Sigmoid colon (tissue), 7 donors: ENCODE measurements at places on chromosomes 5 and 9. TPM values are rescaled to one million over a fixed set of nuclear protein-coding genes. Genes with fewer than 3 reads are reported as not detected.
A peak's percentile ranks its signal among the peaks of the same experiment; 100 is the strongest.

DNA sequence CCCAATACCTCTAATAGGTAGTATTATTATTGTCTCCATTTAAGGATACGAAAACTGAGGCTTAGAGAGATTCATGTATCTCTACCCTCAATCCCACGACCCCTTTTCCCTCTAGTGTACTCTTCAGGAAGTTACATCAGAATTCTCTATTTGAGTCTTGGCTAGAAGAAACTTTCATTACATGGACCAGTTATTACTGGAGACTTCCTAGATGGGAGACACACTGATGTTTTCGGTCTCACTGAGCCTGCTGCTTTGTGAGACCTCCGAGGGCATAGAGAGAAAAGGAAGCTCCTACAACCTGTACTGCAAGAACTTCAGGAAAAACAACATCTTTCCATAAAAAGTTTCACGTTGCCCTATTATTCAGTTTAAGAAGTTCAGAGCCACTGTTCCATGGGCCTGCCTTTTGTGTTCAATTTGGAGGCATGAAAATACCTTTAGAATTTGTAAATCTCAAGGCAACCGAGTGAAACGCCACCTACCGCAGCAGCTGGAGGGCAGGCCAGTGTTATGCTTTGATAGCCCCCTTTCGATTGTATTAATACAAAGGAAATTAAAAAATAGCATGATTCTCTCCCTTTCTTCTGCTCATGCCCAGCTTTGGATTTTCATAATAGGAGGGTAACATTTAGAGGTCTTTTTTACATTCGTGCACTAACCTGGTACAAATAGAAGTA, 223.3 kb downstream of the EBF1 start:
- no peak overlapping the region for H3K4me3 ChIP-seq
- no peak for DNase-seq
- peaks cover 7% of the 10 kb centered on the region for H3K4me1 ChIP-seq
- no peak overlapping the region for H3K27ac ChIP-seq

GRCh38 chr5:164972973-164973372, 1467.6 kb downstream of the MAT2B start:
- no peak overlapping the region for H3K27ac ChIP-seq
- DNase-seq = no peak
- peaks cover 5% of the 10 kb centered on the region for H3K4me1 ChIP-seq
- H3K4me3 ChIP-seq = no peak overlapping the region
- no peaks in the 10 kb centered on the region for H3K36me3 ChIP-seq

GRCh38 chr5:176676361-176676824, 29.1 kb downstream of the TSPAN17 start:
- H3K36me3 ChIP-seq = no peaks in the 10 kb centered on the region
- no peak overlapping the region for H3K4me3 ChIP-seq
- no peak overlapping the region for H3K27ac ChIP-seq
- peaks cover 4% of the 10 kb centered on the region for H3K4me1 ChIP-seq
- H3K27me3 ChIP-seq = peaks cover 13% of the 10 kb centered on the region

- DNase-seq = no peak
- no peaks in the 10 kb centered on the region for H3K4me1 ChIP-seq
- peak overlapping the region; percentile 64 for H3K27ac ChIP-seq
Observed at GRCh38 chr5:77167695-77168121, 42.8 kb upstream of the PDE8B start.

DNA sequence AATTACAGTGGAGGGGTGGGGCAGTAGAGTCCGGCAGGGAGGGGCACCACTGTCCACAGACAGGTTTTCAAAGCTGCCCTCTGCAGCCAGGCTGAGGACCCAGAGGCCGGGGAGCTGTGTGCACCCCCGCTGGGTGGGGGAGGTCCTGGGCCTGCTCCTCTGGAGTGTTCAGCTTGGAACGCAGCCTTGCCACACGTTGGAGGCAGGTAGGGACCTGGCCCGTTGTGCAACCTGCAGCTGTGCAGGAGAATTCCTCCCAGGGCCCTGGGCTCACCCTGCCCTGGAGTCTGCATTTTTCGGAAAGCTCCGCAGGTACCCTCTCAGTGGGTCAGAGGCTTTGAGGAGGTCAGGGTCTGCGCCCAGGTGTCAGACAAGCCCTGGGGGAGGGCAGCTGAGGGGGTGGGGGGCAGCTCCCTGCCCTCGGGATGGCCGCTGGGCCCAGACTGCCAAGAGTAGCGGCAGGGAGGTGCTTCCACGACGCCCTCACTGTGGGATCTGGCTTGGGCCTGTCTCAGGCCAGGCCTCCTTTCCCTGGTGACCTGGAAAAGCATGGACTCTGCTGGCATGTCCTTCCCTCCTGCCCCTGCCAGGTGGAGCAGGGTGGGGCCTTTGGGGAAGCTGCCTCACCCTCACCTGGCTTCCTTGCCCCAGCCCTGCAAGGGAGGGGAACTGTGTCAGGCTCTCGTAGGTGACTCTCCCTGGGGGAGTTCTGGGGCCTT, 29.5 kb downstream of the RXRA start:
- no peaks in the 10 kb centered on the region for H3K27me3 ChIP-seq
- peaks cover 80% of the 10 kb centered on the region for H3K4me1 ChIP-seq
- H3K36me3 ChIP-seq = no peaks in the 10 kb centered on the region
- H3K27ac ChIP-seq = no peak overlapping the region
- H3K4me3 ChIP-seq = no peak overlapping the region

DNA sequence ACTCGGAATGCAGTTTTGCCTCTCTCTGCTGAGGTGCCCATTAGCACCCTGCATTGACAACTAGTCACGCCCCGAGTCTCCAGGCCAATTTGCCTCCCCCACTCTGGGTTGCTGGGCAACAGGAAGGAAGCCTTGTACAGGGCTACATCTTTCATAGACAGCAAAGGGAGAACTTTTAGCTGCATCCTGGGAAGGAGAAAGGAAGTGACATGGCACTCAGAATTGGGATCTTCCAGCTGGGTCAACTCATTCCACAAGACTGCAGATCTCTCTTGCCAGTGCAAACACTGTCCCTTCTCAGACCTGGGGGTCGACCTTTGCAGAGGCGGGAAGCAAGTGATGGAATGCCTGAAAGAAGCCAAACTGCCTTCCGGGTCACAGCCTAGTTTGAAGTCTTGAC, 282.0 kb downstream of the SLIT3 start:
- no peaks in the 10 kb centered on the region for H3K36me3 ChIP-seq
- H3K4me3 ChIP-seq = no peak overlapping the region
- DNase-seq = no peak
- H3K27ac ChIP-seq = no peak overlapping the region
- H3K4me1 ChIP-seq = no peaks in the 10 kb centered on the region
- no peaks in the 10 kb centered on the region for H3K27me3 ChIP-seq

GHR gene
- total RNA-seq = 9.1 TPM

DNA sequence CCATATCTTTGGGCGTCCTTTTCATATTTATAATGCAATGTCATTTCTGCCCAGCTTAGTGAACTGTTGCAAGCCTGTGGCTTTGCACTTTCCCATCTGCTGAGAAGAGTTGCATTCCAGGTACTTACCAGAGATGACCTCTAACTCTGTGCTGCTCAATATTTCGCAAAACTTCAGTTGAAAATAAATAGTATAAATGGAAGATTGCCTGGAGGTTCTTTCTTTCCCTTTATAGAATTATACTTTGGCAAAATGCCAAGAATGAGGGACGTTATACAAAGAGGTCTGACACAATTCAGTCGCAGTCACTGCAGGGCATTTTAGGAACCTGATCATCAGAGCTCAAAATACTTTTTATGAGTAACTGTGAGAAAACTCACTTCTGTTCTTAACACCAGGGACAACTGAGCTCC, 18.9 kb upstream of the VLDLR start:
- DNase-seq = no peak
- H3K4me3 ChIP-seq = no peak overlapping the region
- H3K27ac ChIP-seq = no peak overlapping the region
- no peaks in the 10 kb centered on the region for H3K27me3 ChIP-seq
- no peaks in the 10 kb centered on the region for H3K4me1 ChIP-seq
- H3K36me3 ChIP-seq = no peaks in the 10 kb centered on the region

DNA sequence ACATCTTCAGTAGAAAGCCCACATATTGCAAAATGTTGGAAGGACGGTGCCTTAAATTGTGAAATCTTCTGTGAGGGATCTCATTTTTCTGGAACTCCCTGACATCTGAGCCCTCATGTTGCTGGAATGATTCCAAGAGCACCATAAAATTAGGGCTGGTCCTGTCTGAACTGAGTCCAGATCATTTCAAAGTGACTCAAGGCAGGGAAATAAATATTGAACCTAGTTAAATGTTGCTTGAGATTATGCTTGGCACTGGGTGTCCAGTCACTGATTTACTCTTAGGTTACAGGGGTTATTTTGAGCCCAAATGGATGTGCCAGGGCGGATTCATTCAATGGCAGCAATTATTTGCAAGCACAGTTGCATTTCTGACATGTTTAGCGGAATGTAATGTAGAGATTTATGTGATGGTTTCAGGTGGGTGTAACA, 437.0 kb downstream of the PIK3R1 start:
- no peaks in the 10 kb centered on the region for H3K27me3 ChIP-seq
- no peak overlapping the region for H3K27ac ChIP-seq
- no peak overlapping the region for H3K4me3 ChIP-seq
- H3K36me3 ChIP-seq = no peaks in the 10 kb centered on the region

DNA sequence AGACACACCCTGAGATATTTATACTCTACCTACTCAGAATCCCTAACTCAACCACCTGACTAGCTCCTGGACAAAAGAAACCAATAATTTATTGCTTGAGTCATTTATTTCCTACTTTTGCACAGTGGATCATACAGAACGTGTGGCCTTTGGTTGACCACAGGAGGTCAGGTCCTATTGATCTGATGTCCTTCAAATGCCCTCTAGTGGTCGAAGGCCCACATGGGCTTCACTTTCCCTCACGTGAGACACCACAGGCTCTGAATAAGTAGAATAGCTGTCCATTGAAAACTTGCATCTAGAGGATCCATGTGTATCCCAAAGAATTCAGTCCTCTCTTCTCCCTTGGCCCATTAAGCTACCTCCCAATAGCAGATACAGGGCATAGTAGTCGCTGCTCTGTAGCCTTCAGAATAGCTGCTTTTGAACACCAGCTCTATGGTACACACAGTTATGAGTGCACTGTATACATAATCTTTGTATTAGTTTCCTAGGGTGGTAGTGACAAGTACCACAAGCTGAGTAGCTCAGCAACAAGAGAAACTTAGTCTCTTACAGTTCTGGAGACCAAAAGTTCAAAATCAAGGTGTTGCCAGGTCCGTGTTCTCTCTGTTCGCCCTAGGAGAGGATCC, 177.6 kb upstream of the SMARCA2 start:
- H3K36me3 ChIP-seq = no peaks in the 10 kb centered on the region
- DNase-seq = no peak
- H3K27me3 ChIP-seq = no peaks in the 10 kb centered on the region
- no peak overlapping the region for H3K4me3 ChIP-seq
- no peaks in the 10 kb centered on the region for H3K4me1 ChIP-seq

DNA sequence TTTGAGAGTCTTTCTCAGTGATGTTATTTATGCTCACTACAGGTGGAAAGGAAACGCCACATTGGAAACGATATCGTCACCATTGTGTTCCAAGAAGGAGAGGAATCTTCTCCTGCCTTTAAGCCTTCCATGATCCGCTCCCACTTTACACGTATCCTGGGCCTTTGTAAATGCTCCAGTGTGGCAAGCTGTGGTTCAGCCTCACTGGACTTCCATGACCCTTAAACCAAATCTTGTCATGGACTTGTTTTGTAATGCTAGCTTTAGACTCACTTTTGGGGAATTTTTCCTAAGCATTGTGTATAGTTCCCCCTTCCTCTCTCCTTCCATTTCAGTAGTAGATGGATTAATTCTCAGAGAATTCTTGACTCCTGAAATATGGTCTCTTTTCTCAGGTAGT, 60.9 kb upstream of the SLC2A8 start:
- no peaks in the 10 kb centered on the region for H3K27me3 ChIP-seq
- H3K4me3 ChIP-seq = no peak overlapping the region
- no peaks in the 10 kb centered on the region for H3K4me1 ChIP-seq
- DNase-seq = no peak

DNA sequence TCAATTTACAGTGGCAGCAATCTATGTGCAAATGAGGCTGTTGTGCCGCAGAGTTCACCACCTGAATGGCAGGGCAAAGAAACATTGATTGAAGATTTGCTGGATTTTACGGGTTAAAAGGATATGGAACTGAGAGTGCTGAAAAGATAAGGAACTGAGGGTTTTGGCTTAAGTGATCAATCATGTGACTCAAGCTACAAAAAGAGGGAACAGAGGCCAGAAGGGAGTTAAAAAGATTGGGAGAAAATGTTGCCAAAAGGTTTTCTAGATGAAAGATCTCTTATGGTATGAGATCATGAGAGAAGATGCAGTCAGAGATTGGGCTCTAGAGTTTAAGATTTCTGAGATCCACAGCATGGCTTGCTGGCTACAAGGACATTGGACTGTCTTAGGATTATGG, 7.9 kb upstream of the RIMOC1 start:
- H3K4me3 ChIP-seq = no peak overlapping the region
- no peak overlapping the region for H3K27ac ChIP-seq
- H3K27me3 ChIP-seq = no peaks in the 10 kb centered on the region

SLC31A2 gene
- 4.5 TPM for total RNA-seq

PSD2 gene
- total RNA-seq = under 0.01 TPM

- no peak overlapping the region for H3K27ac ChIP-seq
- H3K36me3 ChIP-seq = no peaks in the 10 kb centered on the region
- peaks cover 13% of the 10 kb centered on the region for H3K4me1 ChIP-seq
- DNase-seq = no peak
- H3K27me3 ChIP-seq = no peaks in the 10 kb centered on the region
- H3K4me3 ChIP-seq = no peak overlapping the region
Observed at GRCh38 chr5:151250346-151251000, 2.5 kb upstream of the GM2A start.

GRCh38 chr5:147234239-147234824, 494 bp upstream of the STK32A start:
- no peaks in the 10 kb centered on the region for H3K36me3 ChIP-seq
- no peaks in the 10 kb centered on the region for H3K27me3 ChIP-seq
- peak overlapping the region; percentile 79 for H3K27ac ChIP-seq

- H3K27me3 ChIP-seq = no peaks in the 10 kb centered on the region
- H3K27ac ChIP-seq = peak overlapping the region; percentile 98
- DNase-seq = no peak
- H3K4me1 ChIP-seq = peaks cover 4% of the 10 kb centered on the region
Observed at GRCh38 chr5:149421834-149422233, 42.7 kb upstream of the IL17B start.

- H3K4me3 ChIP-seq = no peak overlapping the region
- H3K4me1 ChIP-seq = no peaks in the 10 kb centered on the region
- peak overlapping the region; percentile 47 for H3K27ac ChIP-seq
- DNase-seq = no peak
- no peaks in the 10 kb centered on the region for H3K27me3 ChIP-seq
- H3K36me3 ChIP-seq = no peaks in the 10 kb centered on the region
Observed at GRCh38 chr9:96556701-96557461, 62.8 kb downstream of the CDC14B start.

GRCh38 chr9:125700791-125701190, 6.2 kb downstream of the MAPKAP1 start:
- H3K4me1 ChIP-seq = no peaks in the 10 kb centered on the region
- no peaks in the 10 kb centered on the region for H3K27me3 ChIP-seq
- DNase-seq = no peak
- H3K27ac ChIP-seq = no peak overlapping the region
- H3K36me3 ChIP-seq = no peaks in the 10 kb centered on the region

GRCh38 chr5:148682058-148683026, 28.0 kb upstream of the HTR4 start:
- no peak overlapping the region for H3K27ac ChIP-seq
- DNase-seq = no peak
- no peaks in the 10 kb centered on the region for H3K4me1 ChIP-seq
- no peaks in the 10 kb centered on the region for H3K27me3 ChIP-seq

GRCh38 chr9:21682381-21682780, 120.1 kb upstream of the MTAP start:
- H3K4me3 ChIP-seq = no peak overlapping the region
- no peaks in the 10 kb centered on the region for H3K36me3 ChIP-seq
- no peak overlapping the region for H3K27ac ChIP-seq
- no peaks in the 10 kb centered on the region for H3K4me1 ChIP-seq
- H3K27me3 ChIP-seq = no peaks in the 10 kb centered on the region
